ENCODE measurements at places on chromosomes 7 and 10.

DNA sequence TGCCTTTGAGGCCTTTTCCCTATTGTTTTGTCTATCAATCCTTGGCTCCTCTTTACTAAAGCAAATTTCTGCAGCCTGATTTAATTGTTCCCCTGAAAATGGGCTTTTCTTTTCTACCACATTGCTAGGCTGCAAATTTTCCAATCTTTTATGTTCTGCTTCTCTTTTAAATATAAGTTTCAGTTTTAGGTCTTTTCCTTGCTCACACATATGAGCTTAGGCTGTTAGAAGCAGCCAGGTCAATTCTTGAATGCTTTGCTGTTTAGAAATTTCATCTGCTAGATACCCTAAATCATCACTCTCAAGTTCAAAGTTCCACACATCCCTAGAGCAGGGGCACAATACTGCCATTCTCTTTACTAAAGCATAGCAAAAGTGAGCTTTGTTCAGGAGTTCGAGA lies 159.6 kb downstream of the ARL4A start:
- DNase-seq, result no peak

- DNase-seq, result no peak
Observed at GRCh38 chr7:26153241-26153822, 1.3 kb downstream of the NFE2L3 start.

DNA sequence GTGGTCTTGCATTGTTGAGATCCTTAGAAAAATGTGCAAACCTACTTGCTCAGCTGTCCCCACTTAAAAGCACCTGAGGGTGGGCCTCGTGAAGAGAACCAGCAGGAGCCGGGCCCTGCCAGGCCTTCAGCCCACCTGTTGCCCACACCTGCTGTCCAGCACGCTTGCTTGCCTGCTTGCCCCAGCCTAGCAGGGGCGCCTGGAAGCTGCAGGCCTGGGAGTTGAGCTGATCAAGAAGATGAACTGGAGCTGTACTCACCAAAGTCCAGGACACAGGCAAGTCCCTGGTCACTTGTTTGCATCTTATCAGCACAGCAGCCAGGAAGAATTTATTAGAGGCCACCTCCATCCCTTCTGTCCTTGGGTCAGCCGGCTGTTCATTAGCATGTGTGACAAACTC lies 23.2 kb downstream of the CYP26A1 start:
- no peak for DNase-seq

DNA sequence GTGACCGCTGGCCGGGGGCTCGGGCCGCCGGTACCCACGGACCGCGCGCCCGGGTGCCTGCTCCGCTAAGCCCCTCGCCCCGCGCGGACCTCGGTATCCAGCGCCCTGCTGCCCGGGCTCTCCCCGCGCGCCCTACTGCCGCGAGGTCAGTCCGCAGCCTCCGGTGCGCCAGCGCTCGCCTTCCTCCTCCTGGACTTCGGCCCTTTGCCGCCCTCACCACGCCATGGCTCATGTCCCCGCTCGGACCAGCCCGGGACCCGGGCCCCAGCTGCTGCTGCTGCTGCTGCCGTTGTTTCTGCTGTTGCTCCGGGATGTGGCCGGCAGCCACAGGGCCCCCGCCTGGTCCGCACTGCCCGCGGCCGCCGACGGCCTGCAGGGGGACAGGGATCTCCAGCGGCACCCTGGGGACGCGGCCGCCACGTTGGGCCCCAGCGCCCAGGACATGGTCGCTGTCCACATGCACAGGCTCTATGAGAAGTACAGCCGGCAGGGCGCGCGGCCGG lies 483 bp downstream of the GDF10 start:
- peak; percentile 42 for DNase-seq

DNA sequence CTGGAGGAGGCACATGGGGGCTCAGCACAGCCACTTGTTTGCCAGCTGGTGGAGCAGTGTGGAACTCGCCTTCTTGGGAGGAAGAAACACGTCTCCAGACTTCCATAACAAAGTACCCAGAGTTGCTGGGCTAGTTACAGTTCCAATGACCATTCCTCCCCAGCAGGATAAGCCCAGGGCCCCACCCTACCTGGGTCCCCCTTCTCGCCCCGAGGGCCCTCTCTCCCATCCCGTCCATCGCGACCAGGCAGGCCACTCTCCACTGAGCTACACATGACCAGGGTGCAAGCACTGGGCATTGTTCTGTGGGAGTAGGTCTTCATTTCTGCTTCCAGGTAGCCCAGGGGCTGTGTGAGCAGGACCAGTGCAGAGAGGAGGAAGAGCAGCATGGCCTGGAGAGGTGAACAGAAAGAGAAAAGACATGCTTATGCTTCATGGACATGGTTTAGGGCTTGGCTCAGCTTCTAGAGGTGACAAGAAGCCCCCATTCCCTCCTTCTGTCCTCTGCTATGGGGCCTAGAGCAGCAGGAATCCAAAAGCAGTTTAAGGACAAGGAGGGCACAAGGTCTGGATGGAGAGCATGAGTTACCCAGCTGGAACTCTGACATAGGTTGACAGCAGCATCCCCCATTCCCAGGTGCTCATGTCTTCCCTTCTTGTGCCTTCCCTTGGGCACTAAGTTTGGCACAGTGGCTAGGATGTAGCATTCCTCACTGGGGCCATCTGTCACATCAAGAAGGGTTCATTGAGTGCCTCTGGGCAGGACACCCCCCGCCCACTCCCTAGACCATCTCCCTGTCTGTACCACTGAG lies 2.4 kb downstream of the SFTPD start:
- peak; percentile 14 for DNase-seq

All from stomach (tissue), 19 donors.